ENCODE measurements at places on chromosomes 12 and 14.

DNA sequence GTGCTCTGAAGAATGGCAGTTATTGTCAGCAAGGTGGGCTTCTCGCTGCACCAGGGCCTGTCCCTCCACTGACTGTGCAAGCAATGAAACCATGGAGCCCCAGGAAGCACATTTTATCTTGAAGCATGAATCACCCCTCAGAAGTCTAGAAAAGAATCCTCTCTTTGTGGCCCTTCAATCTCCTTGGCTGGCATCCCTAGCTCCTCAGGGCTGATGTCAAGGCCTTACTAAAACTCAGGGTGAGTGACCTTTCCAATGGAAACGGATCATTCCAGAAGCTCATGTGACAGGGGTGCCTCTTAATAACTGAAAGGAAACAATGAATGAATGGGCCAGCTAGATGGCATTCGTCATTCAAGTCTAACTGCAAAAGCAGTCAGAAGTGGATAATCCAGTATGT, 22.3 kb upstream of the PLEKHH1 start:
- no peak for DNase-seq

- DNase-seq: peak; percentile 45
Observed at GRCh38 chr14:61444215-61444768, 122.9 kb downstream of the PRKCH start.

DNA sequence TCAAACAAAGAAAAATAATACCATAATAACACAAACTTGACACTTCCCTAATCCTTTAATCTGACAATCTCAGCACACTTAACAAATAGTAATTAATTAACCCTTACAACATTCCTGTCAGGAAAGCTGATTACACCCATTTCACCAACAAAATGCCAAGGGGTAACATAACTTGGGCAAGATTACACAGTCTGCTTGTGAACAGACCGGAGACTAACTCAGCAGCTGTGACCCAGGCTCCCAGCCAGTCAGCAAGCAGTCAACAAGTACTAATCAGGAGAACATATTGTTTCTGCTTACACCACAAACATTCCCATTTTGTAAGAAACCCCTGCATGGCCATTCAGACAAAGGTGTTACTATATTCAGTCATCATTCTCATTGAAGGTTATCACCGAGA, 592.5 kb upstream of the FLRT2 start:
- DNase-seq: no peak

GRCh38 chr14:75063013-75063412, 811 bp downstream of the ACYP1 start:
- DNase-seq: no peak

GRCh38 chr14:77110286-77110685, 12.2 kb downstream of the CIPC start:
- DNase-seq: no peak

GRCh38 chr14:103711516-103712431, 3.5 kb downstream of the XRCC3 start:
- DNase-seq: no peak

DNA sequence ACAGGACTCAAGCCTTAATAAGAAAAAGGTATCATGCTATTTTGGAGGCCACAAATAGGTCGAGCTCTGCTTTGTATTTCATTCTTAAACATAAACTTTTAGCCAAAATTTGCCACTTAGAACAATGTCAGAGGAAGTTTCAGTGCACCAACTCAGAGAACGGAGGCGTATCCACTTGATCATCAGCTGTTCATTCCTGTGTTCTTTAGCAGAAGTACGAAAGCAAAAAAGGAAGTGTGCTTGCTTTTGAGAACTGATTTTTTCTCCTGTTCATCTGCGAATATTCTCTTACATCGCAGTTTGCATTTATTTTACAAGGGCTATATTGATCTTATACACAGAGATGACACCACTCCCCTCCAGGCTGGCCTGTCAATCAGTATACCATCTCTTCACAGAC, 188.6 kb upstream of the SOX5 start:
- DNase-seq: no peak

- DNase-seq: no peak
Observed at GRCh38 chr12:1947081-1947480, 28.6 kb upstream of the CACNA2D4 start.

DNA sequence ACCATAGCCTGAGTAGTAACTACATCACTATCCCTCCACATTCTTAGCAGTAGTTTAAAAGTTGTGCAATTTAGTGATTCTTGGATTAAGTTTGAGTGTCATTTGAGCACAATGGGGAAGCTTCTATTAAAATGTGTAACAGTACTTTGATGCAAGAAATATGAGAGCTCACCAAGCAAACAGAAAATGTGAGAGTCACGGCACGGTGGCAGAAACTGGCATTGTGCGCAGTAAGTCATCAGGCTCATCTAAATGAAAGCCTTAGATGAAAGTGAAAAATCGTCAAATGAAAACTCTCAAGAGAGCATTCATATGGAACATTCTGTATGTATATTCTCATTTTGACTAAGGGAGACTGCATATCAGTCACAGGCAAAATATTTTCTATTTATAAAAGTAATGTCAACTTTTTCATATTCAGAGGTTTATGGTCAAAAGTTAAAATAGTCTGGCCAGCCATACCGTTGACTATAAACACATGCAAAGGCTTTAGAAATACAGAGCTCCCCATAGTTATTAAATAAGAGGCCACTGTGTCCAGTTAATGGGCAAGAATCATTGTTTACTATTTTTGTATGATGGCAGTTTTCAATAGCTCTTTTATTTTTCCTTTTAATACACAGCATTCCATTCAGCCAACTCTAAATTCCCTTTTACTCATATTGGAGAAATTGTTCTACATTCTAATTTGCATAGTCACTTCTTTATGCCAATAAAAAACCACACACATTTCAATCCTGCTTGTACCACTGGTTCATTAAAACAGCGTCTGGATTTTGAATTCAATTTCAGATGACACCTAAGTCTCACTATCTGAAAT, 167.9 kb downstream of the PRKD1 start:
- DNase-seq: no peak

DNA sequence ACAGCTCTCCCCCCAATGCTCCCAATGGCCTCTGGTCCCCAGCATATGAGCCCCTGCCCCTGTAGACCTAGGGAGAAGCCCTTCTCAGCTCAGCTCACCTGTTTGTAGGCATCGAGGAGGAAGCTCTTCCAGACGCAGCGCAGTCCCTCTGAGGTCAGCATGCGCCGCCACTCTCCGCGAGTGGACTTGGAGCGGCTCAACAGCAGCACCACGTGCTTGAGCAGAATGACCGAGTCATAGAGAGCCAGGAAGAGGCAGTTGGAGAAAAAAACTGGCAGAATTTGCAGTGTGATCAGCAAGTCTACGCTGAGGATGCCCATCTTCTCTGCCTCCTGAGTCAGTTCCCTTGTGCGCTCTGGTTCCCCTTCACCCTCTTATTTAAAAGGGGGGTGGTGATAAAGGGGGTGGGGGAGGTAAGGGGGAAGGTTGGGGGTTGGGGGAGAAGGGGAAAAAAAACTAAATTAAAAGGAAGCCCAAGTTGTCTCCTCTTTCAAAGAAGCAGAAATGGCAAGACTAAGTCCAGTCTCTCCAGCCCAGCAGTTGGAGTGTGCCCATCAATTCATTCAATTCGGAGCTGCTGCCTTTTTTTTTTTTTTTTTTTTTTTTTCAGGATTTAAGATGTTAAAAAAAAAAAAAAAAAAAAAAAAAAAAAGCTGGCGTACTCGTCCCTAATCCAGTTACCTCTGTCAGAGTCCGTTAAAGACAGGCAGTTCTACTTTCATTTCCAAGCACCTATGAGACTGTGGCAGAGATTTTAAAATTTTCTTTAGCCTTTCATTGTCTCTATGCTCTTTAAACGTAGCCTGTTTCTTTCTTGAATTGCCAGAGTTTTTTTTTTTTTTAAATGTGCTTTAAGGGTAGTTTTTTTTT, at the start of gene DIO2:
DIO2 (minus strand) TSS at position 352 of the 870 bp plus-strand sequence; CDS start at position 320, 32 bp downstream.
- DNase-seq: no peak
